ENCODE measurements at places on chromosomes 7 and 10. TPM values are rescaled to one million over a fixed set of nuclear protein-coding genes. Genes with fewer than 3 reads are reported as not detected.

GRCh38 chr10:104767745-104768144 is 126.7 kb downstream of the SORCS3 start:
- H3K27me3 ChIP-seq = peaks cover 2% of the 10 kb centered on the region
- H3K4me3 ChIP-seq = no peak overlapping the region

The GARIN1A gene
- total RNA-seq = 0.92 TPM

DNA sequence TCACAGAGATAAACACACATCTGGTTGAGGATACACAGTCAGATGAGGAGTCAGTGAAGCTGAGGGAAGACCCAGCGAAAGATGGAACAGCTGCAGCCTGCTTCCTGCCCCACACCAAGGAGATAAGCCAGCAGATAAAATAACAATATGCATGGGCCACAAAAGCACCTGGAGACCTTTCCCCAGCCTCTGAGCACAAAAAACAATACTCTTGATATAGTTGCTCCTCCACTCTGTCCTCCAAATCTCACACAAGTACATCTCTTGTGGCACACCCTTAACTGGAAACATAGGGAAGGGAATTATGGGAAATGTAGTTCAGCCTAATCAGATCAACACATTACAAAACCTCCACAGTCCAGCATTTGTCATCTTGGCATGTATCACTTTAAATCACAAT is 9.7 kb upstream of the FHIP2A start:
- H3K36me3 ChIP-seq = peaks cover 8% of the 10 kb centered on the region
- H3K27ac ChIP-seq = no peak overlapping the region
- no peak overlapping the region for H3K4me3 ChIP-seq
- peaks cover 28% of the 10 kb centered on the region for H3K4me1 ChIP-seq

The ADGRA1 gene
- total RNA-seq = not detected

The AFAP1L2 gene
- 1.1 TPM for total RNA-seq

GRCh38 chr7:39240864-39241263 is 263.2 kb downstream of the POU6F2 start:
- H3K27ac ChIP-seq = no peak overlapping the region
- no peaks in the 10 kb centered on the region for H3K27me3 ChIP-seq
- H3K4me1 ChIP-seq = no peaks in the 10 kb centered on the region
- DNase-seq = no peak
- no peaks in the 10 kb centered on the region for H3K36me3 ChIP-seq

- no peak for DNase-seq
- no peak overlapping the region for H3K27ac ChIP-seq
- peaks cover 46% of the 10 kb centered on the region for H3K4me1 ChIP-seq
- H3K27me3 ChIP-seq = peaks cover 37% of the 10 kb centered on the region
- no peaks in the 10 kb centered on the region for H3K36me3 ChIP-seq
These were observed 92.8 kb downstream of the CHN2 start for GRCh38 chr7:29287366-29287765.

The UPK3B gene
- total RNA-seq = 1.5 TPM

GRCh38 chr10:18145652-18146051 is 5.4 kb downstream of the CACNB2 start:
- H3K27me3 ChIP-seq = peaks cover 20% of the 10 kb centered on the region
- no peaks in the 10 kb centered on the region for H3K4me1 ChIP-seq
- no peak overlapping the region for H3K4me3 ChIP-seq
- H3K27ac ChIP-seq = no peak overlapping the region
- no peaks in the 10 kb centered on the region for H3K36me3 ChIP-seq

- H3K27me3 ChIP-seq = no peaks in the 10 kb centered on the region
- no peaks in the 10 kb centered on the region for H3K36me3 ChIP-seq
- no peak for DNase-seq
- no peaks in the 10 kb centered on the region for H3K4me1 ChIP-seq
- no peak overlapping the region for H3K4me3 ChIP-seq
- no peak overlapping the region for H3K27ac ChIP-seq
These were observed 861.4 kb downstream of the PCDH15 start for GRCh38 chr10:53939654-53940053.

The TWIST1 gene
- total RNA-seq = 0.12 TPM

The DLX5 gene
- total RNA-seq = not detected

DNA sequence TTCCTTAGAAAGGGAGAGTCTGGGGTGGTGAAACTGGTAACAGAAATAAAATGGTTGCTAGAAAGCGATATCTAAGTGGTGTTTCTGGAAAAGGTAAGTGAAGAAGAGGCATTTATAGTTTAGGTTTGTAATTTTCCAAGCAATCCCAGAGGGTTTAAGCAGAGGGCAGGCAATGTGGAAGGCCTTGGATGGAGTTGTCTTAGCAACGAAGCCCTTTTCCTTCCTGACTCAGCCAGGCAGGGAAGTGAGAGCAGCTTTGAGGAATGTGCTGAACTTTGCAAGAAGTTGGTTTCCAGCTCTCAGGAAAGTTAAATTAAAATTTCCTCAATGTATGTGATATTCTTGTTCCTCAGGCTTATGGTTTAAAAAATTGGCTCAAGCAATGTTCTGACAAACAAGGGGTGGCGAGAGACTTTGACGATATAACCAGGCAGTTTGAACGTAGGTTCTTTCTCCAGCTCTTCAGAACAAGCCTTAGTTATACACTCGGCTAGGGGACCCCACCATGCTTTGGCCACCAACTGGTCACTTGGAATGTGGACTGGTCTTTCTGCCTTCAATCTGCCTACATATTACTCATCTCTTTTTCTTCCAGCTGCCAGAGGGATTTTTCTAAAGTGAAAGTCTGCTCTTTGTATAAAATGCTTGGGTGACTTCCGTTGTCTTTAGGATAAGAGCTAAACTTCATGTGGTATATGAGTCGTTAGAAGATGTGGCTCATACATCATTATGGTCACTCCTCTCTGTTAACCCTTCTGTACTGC is 66.9 kb upstream of the SLC25A13 start:
- H3K27me3 ChIP-seq = peaks cover 2% of the 10 kb centered on the region
- H3K27ac ChIP-seq = no peak overlapping the region
- H3K4me3 ChIP-seq = no peak overlapping the region
- no peak for DNase-seq
- H3K36me3 ChIP-seq = no peaks in the 10 kb centered on the region
